Progenitor cell of endocrine pancreas (in vitro differentiated cells): ENCODE measurements at places on chromosomes 3 and 15.

DNA sequence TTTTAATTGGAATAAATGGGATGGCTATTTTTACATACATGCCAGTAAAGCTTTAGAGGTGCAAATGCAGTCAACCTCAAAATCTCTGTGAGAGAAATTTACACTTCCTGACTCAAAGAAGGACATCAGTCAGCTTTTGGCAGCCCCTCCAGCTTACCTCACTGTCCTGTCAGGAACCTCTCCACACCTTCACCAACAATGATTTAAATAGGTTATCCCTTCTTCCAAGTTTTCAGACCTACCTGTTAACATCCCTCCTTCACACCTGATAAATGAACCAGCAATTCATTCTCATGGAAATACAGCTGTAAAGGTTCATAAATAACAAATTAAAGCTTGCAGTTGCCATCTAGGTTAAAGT is 286.1 kb downstream of the SHOX2 start:
- DNase-seq: no peak

GRCh38 chr15:77489647-77490046 is 69.0 kb downstream of the HMG20A start:
- no peak for DNase-seq

DNA sequence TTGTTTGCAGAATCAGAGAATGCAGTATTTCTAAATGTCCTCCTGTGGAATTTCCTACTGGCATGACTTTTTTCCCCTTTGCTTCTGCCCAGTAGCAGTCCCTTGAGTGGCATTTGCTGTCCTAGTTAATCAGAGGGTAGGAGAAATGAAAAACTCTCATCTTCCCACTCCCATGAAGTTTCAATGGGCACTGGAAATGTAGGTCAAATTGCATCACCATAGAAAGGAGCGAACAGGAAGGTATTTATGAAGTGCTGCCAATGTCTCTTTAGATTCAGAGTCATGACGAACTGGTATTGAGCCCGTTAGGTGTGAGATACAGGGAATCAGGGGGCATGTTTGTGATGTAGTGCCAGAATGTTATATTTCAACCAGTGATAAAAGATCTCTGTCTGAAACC is 23.2 kb downstream of the ATXN7 start:
- DNase-seq: no peak

- no peak for DNase-seq
Measured at GRCh38 chr3:29695201-29695600, 414.3 kb downstream of the RBMS3 start.

DNA sequence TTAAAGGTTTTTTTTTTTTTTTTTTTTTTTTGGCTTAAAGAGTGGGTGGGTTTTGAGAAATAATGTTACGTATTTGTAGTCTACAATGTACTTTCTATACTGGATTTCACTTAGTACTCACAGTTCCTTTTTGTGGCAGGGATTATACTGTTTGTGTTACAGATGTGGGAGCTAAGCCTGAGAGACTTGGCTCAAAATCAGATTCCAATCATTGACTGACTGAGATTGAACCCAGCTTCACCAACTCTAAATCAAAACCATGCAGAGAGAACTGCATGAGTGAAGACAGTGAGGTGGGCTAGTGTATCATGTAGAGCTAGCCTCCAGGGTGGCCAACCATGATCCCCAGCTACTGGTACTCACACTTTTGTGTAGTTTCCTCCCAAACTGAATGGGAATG is 68.0 kb downstream of the TMEM108 start:
- DNase-seq: no peak

- no peak for DNase-seq
Measured at GRCh38 chr15:33476076-33476475, 165.3 kb downstream of the RYR3 start.

- DNase-seq: no peak
Measured at GRCh38 chr15:74540161-74540760, 759 bp upstream of the ARID3B start.

- DNase-seq: no peak
Measured at GRCh38 chr3:42101048-42101447, 9.9 kb downstream of the TRAK1 start.

DNA sequence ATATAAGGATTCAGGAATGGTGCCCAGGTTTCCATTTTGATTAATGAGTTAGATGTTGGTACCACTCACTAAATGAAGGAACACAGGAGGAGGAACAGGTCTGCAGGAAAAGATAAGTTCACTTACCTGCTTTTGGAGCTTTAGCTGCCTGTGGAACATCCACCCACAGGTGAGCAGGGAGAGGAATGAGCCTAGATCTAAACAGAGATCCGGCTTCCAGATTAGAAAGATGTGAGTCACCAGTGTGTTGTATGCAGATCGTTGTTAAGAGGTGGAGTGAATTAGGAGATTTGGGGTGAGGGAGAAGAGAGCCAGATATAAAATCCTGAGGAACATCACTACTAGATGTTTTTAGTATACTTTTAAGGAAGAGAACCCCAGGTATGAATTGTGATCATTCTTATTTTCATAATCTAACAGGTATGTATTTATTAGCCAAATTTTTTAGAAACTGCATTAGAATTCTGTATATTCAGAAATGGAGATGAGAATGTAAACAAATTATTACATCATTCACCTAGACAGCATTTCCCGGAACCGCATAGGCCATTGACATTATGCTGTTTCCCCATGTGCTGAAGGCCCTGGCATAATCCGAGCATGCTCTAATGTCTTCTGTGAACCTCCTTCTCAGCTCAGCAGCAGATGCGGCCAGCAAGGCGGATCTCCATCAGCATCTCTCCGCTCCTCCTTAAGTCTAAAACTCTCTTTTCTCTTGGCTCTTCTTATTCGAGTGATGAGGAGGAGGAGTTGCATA is 118.2 kb downstream of the KLHL25 start:
- no peak for DNase-seq

GRCh38 chr3:52328536-52329080 is 12.5 kb downstream of the DNAH1 start:
- no peak for DNase-seq

GRCh38 chr3:123331006-123331405 is 117.9 kb downstream of the ADCY5 start:
- DNase-seq: no peak

DNA sequence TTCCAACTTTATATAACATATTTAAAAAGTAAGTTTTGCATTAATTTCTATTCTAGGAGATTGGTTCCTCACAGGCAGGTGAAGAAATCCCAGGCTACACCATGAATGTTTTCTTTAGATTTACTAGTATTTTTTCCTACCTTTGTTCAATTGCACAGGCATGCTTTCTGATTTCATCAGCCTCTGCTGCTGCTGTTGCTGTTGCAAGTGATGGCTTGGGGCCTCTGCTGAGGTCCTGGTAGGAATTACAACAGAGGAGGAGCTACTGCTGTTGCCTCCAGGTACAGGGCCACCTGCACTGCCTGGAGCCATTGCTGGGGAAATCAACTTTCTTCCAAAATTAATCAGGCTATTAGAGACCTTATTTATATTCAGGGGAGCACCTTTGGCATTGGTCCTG is 353.3 kb downstream of the PLCL2 start:
- DNase-seq: no peak

DNA sequence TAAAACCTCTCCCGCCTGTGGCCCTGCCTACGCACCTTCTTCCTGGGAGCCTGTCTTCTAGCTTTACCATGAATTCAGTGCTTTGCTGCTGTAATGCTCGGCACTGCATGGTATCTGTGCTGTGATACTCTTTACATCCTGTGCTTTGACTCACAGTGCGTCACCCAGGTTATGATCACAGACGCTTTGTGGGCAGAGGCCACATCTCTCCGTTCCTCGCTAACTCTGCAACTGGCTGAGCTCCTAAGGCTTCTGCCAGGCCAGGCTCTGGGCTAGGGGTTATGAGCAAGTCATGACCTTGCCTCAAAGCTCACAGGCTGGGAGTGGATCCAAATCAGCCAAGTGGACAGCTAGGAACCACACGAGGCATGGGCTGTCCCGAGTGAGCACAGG is 23.2 kb downstream of the SPTBN5 start:
- no peak for DNase-seq

- DNase-seq: no peak
Measured at GRCh38 chr3:15825016-15825415, 27.2 kb upstream of the ANKRD28 start.

- no peak for DNase-seq
Measured at GRCh38 chr3:126528419-126528799, 4.5 kb downstream of the CHST13 start.

GRCh38 chr3:24389108-24390090 is 105.3 kb downstream of the THRB start:
- no peak for DNase-seq

- no peak for DNase-seq
Measured at GRCh38 chr3:72461787-72462186, 386.5 kb downstream of the SHQ1 start.

DNA sequence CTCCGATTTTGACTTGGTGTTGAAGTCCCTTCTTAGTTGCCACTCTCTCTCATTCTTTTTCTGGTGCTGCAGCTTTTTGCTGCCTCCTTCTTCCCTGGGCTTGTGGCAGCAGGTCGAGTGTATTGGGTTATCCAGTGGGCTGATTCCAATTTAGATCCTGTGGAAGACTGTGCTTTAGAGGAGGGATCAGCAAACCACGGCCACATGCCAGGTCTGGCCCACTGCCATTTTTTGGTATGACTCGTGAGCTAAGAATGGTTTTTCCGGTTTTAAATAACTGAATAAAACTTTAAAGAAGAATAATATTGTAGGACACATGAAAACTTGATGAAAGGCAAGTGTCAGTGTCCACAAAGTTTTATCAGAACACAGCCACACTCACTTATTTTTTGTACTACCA is 330.5 kb downstream of the ROBO2 start:
- DNase-seq: no peak

DNA sequence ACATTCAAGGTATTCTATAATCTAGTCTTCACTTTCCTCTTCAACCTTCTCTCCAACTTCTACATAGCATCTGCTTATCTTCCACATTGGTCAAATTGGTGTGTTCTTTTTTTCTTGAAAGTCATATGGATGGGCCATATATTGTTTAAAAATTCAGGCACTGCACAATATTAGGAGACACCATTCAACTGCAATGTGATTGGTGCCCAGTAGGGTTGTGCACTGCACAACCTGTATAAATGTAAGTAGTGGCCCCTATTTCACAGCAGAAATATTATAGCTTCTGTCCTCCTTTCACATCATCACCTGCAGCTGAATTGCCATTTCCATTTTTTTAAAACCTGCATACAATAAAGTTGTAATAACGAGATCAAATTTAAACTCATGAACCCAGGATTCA is 18.1 kb upstream of the GOLIM4 start:
- no peak for DNase-seq

- DNase-seq: no peak
Measured at GRCh38 chr15:69056365-69056764, 41.9 kb downstream of the NOX5 start.

DNA sequence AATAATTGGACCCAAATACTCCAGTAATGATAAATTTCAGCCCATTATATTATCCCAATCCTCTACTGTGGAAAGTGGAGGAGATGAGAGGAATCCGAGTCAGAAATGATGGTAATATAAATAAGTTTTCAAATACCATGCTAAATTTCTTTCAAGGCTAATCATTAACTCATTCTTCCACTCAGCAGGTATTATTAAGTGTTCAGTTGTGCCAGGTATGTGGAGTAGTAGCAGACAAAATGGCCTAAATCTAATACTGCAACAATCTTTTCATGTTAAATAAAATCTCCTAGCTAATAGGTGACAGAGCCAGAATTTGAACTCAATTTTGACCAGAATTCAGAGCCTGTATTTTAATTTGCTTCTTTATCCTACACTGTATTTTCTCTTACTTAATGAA is 538.6 kb upstream of the ROBO2 start:
- DNase-seq: no peak

- no peak for DNase-seq
Measured at GRCh38 chr15:92877416-92877815, 22.7 kb upstream of the CHD2 start.

- no peak for DNase-seq
Measured at GRCh38 chr3:138199851-138200250, 12.8 kb downstream of the ARMC8 start.

DNA sequence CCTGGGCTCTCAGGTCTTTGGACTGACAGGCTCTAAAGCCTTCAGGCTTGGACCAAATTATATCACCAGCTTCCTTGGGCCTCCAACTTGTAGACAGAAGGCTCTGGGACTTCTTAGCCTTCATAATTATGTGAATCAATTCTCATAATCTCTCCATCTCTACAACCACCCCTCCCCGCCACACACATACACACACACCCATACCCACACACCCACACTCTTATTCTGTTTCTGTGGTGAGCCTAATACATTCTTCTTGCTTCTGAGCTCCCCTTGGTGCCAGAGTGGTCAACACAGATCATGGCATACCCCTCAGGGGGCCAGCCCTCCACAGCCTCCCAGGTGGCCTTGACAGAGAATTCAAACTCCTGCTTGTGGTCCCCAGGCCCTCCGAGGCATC is 5.6 kb upstream of the NUP210 start:
- DNase-seq: no peak

- no peak for DNase-seq
Measured at GRCh38 chr3:64332459-64333350, 107.4 kb upstream of the PRICKLE2 start.

GRCh38 chr3:155861476-155862183 is 7.4 kb upstream of the SLC33A1 start:
- DNase-seq: no peak

DNA sequence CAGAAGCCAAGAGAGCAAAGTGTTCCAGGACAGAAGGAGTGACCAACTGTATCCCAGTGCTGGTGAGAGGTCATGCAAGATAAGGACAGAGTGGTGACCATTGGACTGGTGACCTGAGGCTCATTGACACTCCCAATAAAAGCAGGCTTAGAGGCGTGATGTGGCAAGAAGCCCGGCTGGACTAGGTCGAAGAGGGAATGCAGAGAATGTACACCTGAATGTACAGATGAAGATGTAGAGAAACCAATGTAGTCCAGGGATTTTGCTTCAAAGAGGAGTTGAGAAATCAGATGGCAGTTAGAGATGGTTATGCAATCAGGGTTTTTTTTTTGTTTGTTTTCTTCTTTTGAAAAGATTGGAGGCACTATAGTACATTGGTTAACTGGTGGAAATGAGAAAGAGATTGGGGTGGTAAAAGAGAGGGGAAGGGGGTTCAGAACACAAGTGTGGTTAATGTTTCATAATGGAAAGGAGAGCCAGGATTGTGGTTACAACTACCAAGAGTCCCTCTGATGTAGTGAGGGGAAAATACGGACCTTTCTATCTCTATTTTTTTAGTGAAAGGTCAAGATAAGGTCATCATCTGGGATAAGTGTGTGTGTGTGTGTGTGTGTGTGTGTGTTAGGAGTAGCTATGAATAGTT is 23.3 kb downstream of the ST3GAL6 start:
- no peak for DNase-seq

GRCh38 chr3:126307591-126308393 is 49.4 kb downstream of the KLF15 start:
- DNase-seq: no peak

DNA sequence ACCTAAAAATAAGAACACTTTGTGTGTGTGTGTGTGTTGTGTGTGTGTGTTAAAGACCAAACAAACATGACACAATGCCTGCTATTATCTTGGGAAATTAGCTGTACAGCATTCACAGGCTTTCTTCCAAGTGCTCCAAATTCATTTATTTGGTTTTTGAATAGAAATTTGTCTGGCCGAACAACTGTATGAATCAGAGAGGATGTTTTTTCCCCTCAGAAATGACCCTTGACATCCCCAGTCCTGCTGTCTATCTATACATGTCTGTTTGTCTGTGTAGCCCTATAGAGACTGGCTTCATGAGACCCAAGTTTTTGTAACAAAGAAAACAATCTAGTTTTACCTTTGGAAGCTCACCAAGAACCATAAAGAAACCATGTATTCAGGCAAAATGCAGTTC is 549.8 kb downstream of the NSUN3 start:
- DNase-seq: no peak

- DNase-seq: no peak
Measured at GRCh38 chr15:52337198-52337853, 41.7 kb upstream of the MYO5C start.
